HCT116 (cell line): ENCODE measurements at places on chromosomes 6 and 20.

GRCh38 chr6:62285612-62286469, at the start of gene KHDRBS2:
KHDRBS2 (minus strand) TSS chr6:62286225.
- DNase-seq = no peak

GRCh38 chr6:106256201-106256968, 69.2 kb downstream of the ATG5 start:
- no peak for DNase-seq

DNA sequence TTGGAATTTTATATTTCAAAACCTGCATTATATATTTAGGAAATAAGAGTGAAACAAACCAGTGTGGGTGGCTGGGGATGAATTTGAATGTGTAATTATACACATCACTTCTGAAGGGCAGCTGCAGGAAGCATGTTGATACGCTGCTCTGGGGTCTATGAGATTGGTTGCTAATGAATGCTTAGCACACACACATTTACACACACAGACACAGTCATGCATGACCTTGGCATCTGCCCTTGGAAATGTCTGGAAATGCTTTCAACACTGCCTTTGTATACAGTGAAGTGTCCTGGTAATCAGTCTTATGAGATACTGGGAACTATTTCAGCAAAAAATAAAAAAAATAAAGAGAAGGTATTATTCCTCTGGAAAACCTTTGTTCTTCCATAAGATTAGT, 83.4 kb downstream of the ELOVL4 start:
- DNase-seq = no peak

DNA sequence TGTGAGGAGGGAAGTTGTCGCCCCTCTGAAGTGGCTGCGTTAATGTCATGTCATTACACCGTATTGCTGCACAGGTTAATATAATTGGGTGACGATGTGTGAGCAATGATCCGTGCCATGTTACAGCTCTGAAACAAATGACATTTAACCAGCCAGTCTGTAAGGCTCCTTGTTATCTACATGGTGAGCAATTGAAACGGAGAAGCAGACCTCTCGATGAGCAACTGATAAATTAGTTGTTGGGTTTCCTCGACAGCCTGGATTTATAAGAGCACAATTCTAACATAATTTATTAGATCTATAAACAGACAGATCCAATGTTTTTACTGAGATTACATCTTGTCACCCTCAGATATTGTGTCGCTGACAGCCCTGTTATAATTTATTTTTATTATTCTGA, 49.9 kb upstream of the MAFB start:
- no peak for DNase-seq

DNA sequence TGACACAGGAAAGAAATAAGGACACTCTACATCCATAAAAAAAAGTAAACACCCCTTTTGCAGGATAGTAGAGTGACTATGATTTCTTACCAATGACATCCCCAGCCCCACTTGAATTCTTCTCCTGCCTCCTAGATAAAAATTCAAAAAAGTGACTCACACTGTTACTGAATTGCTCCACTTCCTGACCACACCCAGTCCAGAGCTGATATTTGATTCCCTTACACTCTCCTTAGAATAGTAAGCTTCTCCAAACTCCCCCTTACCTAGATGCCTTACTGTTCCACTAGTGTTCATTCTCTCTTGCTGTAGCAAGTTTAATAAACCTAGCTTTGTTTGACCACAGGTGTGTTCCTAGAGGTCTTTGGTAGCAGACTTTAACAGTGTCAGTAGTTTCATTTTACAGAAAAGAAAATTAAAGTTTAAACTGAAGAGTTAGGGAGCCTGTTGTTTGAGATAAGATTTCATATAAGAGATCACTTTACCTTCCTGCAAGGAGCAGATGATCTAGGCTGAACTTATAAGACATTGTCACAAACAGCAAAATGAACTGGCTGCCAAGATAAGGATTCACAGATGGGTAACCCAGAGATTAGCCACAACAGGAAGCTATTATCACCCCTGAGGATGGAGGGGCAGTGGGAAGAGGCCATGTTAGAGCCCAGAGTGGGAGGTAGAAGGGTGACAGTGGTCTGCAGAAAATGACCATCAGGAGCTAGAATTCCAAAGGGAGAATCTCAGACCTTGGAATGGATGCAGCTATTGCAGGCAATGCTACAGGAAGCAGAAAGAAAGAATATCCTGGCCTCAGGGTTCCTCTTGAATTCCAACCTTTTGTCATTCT, 28.4 kb upstream of the BTN3A2 start:
- DNase-seq = no peak

DNA sequence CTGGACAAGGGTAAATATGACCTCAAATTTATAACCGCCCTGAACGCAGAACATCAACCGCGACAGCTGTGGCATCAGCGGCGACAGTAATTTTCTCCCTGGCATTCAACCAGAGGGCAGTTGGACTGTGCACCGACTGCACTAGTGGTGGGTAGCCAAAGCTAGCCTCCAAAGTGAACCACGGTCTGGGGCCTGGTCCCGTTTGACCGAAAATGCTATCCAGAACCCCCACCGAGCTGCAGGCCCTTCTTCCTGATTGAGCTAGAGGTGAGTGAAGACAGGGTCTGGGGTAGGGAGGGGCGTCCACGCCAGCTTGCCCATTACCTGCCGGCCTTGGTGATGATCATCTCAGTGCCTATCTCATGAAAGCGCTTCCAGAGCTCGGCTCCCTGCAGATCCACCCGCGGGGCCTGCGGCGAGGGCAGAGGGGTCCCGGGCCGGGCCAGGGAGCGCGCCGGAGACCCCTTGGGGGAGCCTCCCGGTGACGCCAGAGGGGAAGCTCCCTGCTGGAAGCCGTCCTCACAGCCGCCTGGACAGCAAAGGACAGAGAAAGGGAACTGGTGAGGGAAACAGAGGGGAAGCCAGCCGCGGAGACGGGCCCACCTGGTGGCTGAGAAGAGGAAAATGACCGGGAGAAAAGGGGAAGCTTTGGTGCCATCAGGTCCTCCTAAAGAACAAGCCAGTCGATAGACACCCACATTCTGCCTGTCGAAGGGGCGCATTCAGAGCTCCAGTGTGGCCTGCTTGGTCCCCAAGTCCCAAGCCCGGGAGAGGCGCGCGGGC, 2.0 kb downstream of the TBX18 start:
- DNase-seq = no peak

DNA sequence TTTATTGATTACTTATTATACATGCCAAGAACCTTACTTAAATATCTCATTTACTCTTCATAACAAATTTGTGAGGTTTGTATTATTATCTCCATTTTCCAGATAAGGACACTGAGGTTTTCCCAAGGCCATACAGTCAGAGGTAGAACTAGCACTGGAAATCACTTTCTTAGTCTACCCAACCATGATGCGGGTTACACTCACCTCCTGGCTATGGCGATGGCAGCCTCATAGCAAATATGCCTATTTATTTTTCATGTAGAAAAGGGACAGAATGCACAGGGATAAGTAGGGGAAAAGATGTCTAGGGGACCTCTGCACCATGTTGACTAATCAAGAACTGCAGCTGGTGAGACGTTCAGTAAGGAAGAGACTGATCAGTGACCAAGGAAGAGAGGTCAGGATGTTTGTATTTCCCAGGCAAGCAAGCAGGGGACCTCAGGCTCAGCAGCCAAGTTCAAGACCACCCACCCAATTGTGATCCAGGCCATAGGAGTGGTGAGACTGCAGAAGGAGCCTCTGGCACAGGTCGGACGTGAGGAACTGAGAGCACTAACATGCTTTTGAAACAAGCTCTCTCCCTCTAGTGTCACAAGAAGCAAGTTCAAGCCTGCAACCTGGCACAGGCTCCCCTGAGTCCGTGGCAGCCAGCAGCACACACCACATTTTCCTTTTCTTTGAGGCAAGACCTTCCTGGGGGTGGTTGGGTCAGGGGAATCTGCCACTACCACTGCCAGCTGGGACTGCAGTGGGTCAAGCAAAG, 97.8 kb downstream of the GMPR start:
- no peak for DNase-seq
